ENCODE measurements at places on chromosomes 2 and 18.

GRCh38 chr2:85221067-85221691 is 88.0 kb downstream of the TCF7L1 start:
- DNase-seq: no peak

DNA sequence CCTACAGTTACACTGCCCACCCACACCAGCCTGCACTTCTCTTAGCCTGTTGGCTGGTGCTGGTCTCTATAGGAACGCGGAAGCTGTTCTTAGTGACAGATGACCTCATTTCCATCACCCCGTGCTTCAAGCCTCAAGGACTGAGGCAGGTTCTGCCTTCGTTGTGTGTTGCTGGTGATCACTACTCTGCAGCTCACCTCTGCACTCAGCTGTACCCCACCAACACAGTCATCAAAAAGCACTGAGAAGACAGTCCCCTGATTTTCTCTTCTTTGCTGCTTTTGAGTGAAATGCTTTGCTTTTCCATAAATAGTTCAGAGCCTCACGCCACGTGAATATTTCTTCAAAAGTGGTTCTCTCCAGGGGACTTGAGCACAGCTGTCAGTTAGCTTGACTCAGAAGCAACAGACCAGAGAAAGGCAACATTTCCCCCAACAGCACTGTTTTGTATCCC is 225.7 kb upstream of the CCDC150 start:
- DNase-seq: no peak

DNA sequence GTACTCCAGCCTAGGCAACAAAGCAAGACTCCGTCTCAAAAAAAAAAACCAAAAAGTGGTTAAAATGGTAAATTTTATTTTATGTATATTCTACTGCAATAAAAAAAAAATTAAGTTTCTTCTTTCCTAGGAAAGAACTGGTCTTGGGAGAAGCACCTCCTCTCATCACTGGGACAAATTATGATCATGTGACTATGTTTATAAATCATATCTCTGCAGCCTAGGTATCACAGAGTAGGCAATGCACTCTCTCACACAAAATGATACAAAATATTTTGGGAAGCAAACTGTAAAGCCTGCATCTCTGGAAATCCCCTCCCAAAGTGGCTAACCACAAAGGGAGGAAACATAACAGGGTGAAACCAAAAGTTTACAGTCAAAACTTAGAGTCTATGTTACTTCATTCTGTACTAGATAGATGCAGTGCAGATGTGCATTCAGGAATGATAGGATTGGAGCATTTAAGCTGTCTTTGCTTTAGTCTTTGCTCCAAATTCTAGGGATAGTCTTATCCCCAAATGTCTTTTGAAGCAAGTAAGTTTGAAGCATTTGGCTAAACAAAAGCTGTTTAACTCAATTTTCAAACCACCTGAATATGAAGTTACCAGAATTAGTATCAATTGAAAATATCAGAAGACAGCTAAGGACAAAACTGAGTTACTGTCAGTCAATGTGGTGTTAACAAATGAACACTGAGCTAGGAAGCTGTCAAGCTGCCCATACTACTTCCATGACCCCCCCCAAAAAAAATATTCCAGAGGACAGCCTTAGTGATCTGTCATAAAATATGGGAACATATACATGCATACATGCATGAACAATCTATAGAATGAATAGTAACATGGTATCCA is 21.1 kb upstream of the MALT1 start:
- DNase-seq: no peak

- DNase-seq: no peak
Measured at GRCh38 chr2:206920310-206920709, 19.0 kb upstream of the CPO start.

GRCh38 chr2:52395912-52396311 is 1364.0 kb upstream of the NRXN1 start:
- DNase-seq: no peak

- no peak for DNase-seq
Measured at GRCh38 chr2:11102466-11102865, 52.8 kb upstream of the SLC66A3 start.

- no peak for DNase-seq
Measured at GRCh38 chr2:214014551-214015220, 396.2 kb upstream of the VWC2L start.

DNA sequence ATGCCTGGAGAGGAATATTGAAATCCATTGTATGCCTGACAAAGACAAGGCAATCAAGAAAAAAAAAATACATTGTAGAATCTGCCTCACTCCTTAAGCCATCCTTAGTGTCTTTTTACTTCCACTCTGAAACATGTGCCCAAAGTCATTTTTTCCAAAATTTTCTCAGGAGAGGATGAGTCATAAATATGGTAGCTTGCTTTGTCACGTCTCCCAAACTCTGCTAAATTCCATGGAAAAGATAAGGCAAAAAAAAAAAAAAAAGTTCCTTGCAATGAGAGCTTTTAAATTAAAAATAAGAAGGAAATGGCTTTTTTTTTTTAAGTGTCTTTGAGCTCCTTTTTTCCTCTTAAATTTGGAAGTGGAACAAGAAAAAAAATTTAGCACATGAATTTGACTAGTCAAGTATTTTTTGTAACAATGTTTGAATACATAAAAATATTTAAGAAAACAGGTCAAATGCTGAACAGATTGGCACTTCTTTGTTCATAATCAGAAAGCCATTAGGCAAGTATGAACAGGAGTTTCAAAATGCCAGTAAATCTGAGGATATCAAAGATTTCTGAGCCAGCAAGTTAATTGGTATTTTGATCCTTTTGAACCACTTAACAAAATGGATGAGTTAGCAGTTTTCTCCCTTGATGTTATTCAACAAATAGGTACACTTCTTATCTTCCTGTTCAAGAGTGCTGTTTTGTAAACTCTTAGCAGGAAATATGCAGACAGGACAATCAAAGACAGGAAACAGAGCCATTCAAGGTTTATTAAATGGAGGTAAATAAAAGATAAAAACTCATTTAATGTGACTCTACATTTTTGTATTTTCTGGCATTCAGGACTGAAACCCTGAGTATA is 247.3 kb upstream of the SP5 start:
- DNase-seq: no peak

GRCh38 chr2:240949791-240950705 is 43.9 kb downstream of the CROCC2 start:
- no peak for DNase-seq

DNA sequence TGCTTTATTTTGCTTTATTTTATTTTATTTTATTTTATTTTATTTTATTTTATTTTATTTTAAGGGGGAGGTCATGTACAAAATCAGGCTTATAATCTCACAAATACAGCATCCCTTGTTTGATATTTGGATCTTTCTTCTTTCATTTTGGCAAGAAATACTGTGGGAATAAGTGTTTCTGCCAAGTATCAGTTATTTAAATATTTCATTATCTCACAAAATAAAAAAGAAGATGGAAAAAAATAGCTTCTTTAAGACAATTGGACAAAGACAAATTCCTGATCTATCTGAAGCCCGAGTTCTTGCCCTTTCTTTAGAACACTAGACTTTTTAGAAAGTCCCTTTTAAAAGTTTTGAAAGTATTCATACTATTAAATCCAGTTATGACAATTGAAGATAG is 560.5 kb upstream of the ZEB2 start:
- no peak for DNase-seq

GRCh38 chr2:43593254-43593653 is 2.6 kb downstream of the THADA start:
- no peak for DNase-seq

DNA sequence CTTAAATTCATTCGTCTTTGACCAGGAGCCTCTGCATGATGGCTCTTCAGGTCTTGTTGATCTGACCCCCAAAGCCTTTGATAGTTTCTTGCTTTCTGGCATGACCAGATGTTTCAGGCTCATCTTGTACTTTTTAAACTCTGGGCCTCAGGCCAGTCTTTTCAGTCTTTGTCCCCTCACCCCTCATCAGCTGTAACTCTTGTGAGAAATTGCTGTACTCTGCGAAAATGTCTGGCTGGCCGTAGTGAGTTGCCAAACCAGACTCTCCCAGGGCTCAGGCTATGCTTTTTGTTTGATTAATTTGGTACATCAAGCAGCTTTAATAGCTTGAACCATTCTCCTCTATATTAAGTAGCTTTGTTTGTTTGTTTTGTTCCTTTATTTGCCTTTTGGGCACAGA is 75.9 kb downstream of the BABAM2 start:
- DNase-seq: no peak

DNA sequence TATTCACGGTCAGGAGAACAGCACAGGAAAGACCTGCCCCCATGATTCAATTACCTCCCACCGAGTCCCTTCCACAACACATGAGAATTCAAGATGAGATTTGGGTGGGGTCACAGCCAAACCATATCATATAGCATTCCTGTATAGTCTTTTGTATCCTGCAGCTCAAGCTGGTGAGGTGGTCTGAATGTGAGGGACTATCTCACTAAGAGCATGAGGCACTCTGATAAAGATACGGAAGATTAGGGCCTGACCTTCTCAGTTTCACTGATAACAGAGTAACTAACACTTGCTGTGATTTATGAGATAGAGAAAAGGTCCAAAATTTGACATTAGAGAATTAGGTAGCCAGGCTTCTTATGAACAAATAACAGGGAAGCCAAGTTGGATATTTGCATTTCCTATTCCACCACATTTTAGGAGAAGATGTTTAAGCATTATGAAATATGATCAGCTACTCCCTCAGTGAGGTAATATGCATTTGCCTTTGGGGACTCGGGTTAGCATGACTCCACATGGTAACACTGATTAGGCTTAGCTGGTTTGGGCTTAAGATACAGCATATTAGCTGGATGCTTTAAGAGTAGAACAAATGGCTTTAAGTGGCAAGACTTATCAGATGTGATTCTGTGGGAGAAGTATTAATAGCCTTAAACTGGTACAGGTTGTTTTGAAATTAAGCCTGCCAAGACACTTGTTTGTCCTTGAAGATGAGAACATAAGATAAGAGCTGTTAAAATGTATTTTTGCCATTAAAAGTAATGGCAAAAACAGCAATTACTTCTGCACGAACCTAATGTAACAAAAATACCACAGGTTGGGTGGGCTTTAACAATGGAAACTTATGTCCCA is 106.9 kb upstream of the MSTN start:
- DNase-seq: no peak

DNA sequence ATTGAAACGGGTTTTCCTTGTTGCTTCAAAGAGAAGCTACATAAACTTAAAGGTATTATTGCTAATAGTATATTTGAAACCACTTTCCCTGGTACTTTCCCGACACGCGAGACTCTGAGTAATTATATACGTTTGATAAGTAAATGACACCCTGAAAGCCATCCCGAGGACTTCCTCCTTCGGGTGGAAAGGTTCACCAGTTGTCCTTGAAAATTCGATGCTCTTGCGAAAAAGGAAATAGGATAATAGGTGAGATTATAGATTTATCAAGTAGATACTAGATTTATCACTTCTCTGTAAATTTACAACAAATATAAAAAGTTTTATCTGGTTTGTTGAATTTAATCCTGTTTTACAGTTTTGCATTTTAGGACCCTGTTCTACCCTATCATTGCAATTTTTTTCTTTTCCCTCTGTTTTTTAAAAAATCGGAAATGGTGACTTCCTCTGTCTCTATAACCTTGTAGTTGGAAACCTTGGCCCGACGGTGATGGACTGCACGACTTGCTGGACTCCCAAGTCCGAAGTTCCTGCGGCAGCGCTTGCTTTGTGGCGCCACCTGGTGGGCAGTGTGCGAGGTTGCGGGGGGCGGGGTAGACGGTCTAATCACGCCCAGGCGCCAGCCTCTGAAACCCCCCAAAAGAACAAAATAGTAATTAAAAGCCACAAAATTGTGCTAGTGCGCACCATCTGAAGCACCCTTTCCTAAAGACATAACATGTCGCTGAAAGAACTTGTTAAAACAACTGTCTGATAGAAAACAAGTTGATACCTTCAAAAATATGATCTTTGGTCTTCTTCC is 972 bp upstream of the DLX2 start:
- peak; percentile 81 for DNase-seq

- no peak for DNase-seq
Measured at GRCh38 chr2:121608367-121608766, 40.9 kb downstream of the CLASP1 start.

GRCh38 chr2:195782156-195782555 is 125.1 kb downstream of the SLC39A10 start:
- no peak for DNase-seq

DNA sequence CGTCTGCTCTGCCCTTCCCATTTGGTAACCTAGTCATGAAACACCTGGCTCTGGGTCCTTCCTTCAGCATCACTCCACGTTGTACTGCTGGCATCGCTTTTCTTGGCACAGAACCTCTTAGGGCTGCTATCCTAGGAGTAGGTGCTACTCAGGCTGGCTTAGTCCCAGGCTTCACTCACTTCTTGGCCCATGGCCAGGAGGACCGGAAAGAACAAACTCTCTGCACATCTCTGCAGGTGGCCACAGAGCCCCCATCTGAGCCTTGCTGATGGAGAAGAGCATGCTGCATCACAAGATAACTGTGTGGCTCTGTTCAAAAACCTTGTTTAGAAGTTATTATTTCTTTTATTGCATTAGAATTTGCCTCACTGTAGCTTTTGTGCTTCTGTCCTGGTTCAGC is 447.2 kb upstream of the TNP1 start:
- DNase-seq: no peak

- DNase-seq: no peak
Measured at GRCh38 chr18:49742316-49743116, 70.8 kb downstream of the ACAA2 start.

DNA sequence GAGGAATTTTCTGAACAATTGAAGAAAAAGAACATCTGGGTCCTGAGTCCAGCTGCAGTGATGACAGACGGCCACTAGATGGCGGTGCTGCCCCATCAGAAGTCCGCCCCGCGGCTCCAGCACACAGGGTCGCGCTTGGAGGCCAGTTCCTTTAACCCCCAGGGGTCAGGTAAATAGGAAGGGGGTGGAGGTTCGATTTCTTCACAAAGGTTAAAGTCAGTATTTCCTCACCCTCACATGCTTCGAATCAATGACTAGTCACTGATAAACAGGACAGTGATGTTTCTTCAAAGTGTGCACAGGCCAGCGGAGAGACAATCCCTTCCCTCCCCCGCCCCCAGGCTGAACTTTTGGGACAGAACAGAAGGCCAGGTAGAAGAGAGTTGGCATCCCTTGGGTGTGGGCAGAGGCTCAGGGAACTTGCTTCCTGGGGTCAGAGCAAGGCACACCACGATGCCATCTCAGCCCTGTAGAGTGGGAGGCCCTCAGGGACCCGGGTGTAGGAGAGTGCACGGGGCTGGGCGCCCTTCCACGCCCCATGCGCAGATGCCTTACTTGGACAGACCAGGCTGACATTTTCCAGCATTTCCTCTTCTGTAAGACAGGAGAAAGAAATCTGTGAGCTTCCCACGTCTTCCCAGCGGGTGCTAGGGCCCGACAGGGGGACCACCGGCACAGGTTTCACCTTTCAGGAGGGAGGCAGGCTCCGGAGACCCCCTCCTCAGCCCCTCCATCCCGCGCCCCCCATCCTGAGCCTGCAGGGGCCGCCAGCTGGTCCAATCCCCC is 722 bp downstream of the APOB start:
- peak; percentile 52 for DNase-seq

DNA sequence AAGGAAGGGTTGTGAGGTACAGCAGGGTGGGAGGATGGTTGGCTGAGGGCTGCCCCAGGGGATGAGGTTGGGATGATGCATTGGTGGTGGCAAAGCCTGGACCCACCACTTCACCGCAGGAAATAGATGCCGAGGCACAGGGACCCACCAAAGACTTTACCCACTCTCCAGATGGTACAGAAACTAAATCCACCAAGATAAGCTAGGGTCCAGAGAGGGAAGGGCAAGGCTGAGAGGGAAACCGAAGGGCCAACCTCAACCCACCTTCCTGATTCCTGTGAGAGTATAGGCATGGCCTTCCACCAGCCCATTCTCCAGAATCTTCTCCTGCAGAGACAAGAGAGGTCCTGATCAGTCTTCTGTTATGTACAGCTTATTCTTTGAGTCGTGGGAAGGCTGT is 18.1 kb downstream of the CAPN14 start:
- no peak for DNase-seq

- no peak for DNase-seq
Measured at GRCh38 chr18:57856557-57857280, 53.6 kb upstream of the ATP8B1 start.

Measured in renal cortex interstitium (tissue), 15 donors.